ENCODE measurements at places on chromosomes 16 and 17. TPM values are rescaled to one million over a fixed set of nuclear protein-coding genes. Genes with fewer than 3 reads are reported as not detected.
A peak's percentile ranks its signal among the peaks of the same experiment; 100 is the strongest.

DNA sequence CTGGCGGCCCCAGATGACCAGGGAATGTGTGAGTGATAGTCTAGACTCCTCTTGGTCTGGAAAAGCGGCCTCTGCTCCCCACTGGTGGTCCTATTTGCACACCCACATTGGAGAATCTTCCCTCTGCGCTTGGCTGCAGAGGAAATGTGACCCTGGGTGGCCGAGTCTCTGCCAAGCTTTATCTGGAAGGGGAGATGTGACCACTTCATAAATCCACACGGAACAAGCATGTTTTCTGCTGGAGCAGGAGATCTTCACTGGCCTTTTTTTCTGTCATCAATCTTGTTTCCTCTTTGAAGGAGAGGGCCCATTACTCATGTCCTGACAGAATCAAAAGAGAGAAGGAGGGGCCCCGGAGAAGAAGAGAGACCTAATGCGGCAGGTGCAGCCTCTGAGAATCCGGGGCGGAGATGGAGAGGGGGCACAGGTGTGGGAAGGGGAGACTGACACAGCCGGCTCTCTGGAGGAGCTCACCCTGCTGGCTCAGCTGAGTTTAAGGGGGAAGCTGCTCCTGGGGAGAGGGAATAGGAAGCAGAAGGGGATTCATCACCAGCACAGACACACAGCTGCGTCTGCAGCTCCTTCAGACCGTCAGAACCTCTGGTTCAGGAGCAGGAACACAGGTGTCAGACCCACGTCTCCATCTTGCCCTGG, 116.3 kb downstream of the SOX9 start:
- H3K27me3 ChIP-seq = no peaks in the 10 kb centered on the region
- H3K27ac ChIP-seq = no peak overlapping the region
- no peak for DNase-seq
- H3K4me3 ChIP-seq = no peak overlapping the region
- no peaks in the 10 kb centered on the region for H3K36me3 ChIP-seq
- H3K4me1 ChIP-seq = 0 out of 2 replicates have a peak, but pooled peaks cover 4% of the 10 kb centered on the region

DNA sequence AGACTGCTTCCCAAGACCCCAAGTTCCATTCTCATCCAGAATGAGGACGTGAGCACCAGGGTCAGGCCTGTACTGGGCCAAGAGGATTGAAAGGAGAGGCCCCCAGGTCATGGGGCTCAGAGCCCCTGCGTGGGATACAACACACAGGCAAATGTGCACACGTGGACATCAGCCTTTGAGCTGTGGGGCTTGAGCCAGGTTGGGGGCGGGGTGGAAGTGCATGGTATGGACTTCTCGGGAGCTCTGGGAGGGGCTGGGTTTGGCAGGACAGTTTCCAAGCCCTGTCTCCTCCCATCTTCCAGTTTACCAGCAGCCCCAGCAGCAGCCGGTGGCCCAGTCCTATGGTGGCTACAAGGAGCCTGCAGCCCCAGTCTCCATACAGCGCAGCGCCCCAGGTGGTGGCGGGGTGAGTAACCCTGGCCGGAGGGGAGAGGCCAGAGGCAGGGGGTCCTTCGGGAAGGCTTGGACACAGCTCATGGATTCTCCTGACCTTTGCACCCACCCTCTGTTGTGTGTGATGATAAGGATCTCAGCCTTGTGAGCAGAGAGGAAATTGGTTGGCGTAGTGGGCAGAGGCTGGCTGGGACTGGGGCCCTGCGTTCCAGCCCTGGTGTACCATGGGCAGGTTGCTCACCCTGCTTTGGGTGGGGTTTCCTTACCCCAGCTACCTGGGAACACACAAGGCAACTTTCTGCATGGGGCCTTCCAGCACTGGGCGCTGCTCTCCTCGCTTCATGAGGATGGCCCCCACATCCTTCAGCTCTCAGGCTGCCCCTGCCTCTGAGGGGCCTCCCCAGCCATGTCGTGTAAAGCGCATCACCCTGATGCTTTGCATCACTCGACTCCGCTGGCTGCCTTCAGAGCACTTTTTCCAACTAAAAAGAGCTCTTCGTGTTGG, 10.4 kb upstream of the LASP1NB start:
- peaks cover 9% of the 10 kb centered on the region for H3K4me1 ChIP-seq
- peaks cover 4% of the 10 kb centered on the region for H3K36me3 ChIP-seq
- no peaks in the 10 kb centered on the region for H3K27me3 ChIP-seq
- H3K4me3 ChIP-seq = no peak overlapping the region
- peak overlapping the region; percentile 48 for H3K27ac ChIP-seq
- no peak for DNase-seq

DNA sequence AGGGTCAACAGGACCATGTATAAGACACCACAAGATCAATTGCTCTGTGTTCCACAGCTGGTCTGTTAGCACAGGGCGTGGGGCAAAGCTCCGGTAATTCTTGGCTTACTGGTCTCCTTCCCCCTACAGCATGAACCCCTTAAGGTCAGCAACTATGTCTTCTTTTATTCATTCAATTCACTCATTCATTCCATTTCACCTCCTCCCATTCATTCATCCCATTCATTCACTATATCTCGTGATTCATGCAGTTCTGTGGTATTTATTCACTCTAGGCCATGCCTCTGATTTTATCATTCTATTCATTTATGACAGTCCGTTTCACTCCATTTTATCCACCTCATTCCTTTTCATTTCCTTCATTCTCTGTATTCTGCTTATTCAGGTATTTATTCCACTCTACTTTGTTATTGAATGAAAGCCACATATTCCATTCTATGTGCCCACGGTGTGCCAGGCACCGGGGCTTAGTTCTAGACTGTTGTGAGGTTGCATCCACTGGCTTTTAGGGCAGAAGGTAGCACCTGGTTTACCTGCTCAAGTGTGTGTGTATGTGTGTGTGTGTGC, 19.0 kb upstream of the WFDC1 start:
- DNase-seq = no peak
- H3K4me3 ChIP-seq = no peak overlapping the region
- no peak overlapping the region for H3K27ac ChIP-seq
- no peaks in the 10 kb centered on the region for H3K27me3 ChIP-seq
- H3K36me3 ChIP-seq = no peaks in the 10 kb centered on the region

- no peaks in the 10 kb centered on the region for H3K27me3 ChIP-seq
- no peak for DNase-seq
- no peak overlapping the region for H3K27ac ChIP-seq
Measured at GRCh38 chr16:88846088-88846487, 10.7 kb downstream of the GALNS start.

DNA sequence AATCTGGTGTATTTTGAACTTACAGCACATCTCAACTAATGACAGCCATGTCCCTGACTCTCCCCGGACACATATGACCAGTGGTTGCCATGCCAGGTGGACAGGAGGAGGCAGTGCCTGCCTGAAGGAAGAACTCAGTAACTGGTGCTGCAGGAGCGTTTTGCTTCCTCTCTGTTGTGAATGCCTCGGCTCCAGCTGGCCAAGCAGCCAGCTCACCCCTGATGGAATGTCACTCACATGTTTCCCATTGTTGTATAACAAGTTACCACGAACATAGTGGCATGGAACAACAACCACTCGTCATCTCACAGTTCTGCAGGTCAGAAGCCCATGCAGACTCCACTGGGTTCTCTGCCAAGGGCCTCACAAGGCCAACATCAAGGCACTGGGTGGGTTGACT, 20.1 kb upstream of the IRF8 start:
- H3K4me3 ChIP-seq = no peak overlapping the region
- DNase-seq = peak; percentile 56
- H3K27me3 ChIP-seq = no peaks in the 10 kb centered on the region
- no peaks in the 10 kb centered on the region for H3K36me3 ChIP-seq
- H3K4me1 ChIP-seq = peaks cover 19% of the 10 kb centered on the region

DNA sequence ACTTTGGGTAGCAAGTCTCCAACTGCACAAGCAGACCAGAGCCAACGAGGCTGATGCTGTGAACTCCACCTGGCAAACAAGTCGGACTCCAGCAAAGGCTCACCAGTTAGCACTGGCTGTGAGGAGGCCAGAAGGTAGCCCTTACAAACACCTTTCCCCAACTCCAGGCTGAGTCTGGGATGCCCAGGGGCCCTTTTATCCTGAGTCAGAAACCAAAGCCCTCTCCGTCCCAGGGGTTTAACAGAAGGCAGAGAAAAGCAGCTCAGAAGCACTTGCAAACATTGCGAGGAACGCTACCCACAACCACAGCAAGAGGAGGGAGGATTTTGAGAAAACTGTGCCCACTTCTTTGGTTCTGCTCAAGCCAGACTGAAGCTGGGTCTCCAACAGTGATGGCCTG, 25.0 kb downstream of the CUEDC1 start:
- H3K4me3 ChIP-seq = no peak overlapping the region
- no peak overlapping the region for H3K27ac ChIP-seq
- DNase-seq = no peak
- no peaks in the 10 kb centered on the region for H3K36me3 ChIP-seq
- H3K4me1 ChIP-seq = peaks cover 11% of the 10 kb centered on the region

DNA sequence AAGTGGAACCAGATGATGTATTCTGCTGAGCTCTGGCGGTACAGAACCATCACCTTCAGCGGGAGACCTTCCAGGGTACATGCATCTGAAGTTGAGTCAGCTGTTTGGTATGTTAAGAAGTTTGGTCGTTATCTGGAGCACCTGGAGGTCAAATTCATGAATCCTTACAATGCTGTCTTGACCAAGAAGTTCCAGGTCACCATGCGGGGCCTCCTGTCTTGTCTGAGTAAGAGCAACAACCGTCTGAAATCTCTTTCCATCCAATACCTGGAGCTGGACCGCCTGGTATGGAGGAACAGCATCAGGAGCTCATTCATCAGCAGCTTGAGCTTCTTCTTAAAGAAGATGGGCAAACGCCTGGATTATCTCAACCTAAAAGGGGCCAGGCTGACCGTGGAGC, 4.0 kb downstream of the FBXO39 start:
- no peak for DNase-seq
- H3K4me3 ChIP-seq = no peak overlapping the region
- no peak overlapping the region for H3K27ac ChIP-seq
- H3K4me1 ChIP-seq = no peaks in the 10 kb centered on the region

QPRT gene
- total RNA-seq = 176 TPM

SLC4A1 gene
- not detected for total RNA-seq

GCSH gene
- total RNA-seq = 105 TPM

GJD3 gene
- not detected for total RNA-seq
